GM04503 (cell line): ENCODE measurements at places on chromosomes 5 and 9.

DNA sequence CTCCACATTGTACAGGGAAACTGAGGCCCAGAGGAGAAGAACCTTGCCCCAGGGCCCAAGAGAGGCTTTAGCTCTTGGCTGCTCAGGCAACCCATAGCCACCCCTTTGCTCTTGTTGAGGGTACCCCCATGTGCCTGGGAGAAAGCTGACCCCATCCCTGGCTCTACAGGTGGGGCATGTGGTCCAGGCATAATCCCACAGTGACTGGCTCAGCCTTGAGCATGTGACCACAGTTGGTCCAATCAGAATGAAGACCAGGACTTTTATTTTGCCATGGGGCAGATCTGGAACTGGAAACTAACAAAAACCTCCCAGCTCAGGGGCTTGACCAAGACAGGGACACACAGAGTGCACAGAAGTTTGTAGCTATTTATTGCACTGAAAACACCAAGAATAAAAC is 29.3 kb downstream of the SLC6A7 start:
- DNase-seq, result no peak

- DNase-seq, result no peak
Measured at GRCh38 chr5:78760366-78760765, 111.8 kb upstream of the LHFPL2 start.

DNA sequence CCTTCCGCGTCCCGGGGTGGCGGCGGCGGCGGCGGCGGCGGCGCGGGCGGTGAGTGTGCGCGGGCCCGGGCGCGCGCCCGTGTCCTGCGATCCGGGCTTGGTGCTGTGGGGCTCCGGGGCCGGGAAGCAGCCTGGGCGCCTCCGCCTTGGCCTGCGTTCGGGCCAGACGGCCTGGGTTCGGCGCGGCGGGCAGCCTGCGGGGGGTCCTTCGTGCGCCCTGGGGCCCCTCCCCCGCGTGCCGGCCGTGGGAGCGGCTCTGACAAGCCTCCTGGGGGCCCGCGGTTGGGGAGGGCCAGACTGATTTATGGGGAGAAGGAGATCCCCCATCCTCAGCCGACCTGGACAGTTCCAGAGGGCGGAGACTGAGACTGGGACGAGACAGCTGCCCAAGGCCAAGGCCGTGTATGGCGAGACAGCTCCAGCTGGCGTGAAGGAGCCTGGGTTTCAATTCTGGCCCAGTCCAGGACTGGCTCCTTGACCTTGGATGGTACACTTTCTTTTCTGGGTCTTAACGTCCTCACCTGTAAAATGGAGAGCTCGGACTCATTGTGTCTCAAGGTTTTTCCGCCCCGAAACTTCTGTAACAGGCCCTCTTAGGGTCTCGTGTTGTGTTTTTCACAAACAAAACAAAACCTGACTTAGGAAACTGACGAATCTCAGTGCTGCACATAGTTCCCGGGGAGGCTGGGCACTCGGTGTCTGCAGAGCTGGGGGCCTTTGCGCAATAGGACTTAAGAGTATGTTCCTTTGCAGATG is 603 bp downstream of the TMEM268 start:
- peak; percentile 34 for DNase-seq

DNA sequence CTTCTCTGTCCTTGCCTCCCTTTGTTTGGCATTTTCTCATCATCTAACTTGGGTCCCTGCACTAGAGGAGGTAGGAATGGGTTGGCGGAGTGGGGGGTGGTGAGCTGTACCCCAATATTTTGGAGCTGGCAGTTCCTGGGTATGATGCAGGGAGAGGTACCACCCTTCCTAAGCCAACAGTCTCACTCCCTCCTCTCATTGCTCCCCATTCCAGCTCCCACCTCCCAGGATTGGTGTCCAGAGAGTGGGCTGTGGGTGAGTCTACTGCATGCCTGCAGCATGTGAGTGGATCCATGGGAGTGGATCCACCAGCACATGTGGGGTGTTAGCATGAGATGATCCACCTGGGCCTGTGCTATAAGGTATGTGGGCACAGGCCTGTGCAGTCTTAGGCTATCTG is 22.2 kb upstream of the MYORG start:
- DNase-seq, result no peak

DNA sequence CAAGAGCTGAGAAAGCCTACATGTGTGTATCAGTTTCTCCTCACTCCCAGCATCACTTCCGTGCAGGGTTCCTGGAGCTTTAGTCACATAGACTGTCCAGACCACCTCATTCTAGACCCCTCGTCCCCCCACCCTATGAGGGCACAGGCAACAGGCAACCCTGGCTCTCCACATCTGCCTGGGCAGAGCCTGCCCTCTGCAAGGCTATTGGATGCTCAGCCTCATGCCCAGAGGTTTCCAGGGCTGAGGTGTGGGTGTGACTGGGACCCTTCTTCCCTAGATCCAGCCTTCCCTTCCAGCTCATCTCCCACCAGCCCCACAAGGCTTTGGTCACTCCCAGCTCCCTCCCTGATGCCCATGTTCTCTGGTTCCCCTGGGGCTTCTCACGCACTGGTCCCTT is 161.4 kb downstream of the PAX5 start:
- DNase-seq, result no peak

DNA sequence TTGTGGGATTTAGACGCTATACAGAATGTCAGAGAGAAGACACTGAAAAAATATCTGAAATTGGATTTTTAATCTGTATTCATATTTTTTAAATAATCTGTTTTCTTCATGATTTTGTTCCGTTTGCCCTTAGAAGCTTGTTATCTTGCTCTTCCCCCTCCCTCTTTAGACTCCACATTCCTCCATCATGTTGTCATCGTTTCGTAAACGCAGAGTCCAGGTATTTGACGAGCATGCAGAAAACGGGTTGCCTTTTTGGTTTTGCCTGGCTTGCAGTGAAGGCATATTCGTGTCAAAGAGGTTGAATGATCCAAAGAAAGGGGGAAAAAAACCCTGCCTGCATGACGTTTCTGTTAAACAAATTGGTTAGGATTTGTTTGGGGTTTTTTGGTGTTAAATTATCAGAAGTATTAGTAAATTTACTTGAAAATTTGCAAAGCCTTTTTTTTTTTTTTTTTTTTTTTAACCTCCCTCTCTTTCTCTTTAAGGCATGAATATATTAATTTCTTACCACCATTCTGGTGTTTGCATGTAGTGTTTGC is 2.9 kb downstream of the SPTAN1 start:
- no peak for DNase-seq

DNA sequence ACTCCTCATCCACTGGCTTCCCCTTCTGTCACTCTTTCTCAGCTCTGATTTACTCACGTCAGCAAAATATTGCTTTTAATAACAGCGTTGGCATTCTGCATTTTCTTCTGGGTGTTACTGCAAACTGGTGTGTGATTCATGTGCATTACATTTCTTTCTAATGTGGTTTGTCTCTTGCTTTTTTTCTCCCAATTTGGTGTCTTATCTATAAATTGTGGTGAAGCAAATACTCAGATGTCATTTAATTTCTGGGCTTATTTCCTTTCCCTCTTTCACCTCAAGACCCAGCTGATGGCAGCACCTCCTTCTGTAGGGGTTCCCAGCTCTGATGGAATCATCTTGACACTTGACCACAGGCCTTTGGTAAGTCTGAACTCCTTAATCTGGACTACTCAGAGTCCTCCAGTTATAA is 180.7 kb upstream of the ZNF618 start:
- DNase-seq, result no peak

GRCh38 chr9:22463205-22463604 is 16.6 kb downstream of the DMRTA1 start:
- no peak for DNase-seq

DNA sequence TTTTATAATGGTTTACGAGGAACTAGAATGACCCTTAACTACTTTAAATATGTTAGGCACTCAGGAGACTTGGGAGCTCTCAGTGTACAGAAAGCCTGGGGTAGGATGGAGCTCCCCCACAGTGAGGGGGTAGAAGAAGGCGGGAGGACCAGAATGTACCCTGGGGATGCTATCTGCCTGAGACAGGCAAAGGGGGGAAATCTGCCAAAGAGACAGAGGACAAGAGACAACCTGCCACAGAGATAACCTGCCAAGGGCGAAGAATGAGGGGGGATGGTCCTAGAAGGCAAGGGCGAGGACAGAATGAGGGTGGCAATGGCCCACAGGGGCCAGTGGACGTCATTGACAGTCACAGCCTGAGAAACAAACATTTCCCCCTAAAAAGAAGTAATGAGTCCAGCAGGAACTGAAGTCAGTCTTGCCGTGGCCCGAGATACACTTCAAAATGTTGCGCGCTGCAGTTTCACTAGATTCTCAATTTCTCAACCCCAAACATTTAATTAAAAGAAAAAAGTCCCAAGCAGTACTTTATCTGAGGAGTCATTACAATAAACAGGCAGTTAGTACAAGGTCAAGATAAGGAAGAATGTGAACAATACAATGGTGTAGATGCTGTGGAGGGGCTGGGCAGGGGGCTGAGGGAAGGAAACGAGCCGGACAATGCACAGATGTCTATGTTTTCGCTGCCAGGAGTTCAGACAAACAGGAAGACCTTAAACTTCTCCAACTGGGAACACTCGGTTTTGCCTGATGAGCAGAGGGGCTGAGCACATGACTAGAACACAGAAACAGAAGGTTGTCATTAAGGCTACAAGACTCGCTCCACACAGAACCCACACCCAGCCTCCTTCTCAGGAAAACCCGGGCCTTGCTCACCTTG is 125.0 kb downstream of the LHFPL2 start:
- DNase-seq, result no peak

GRCh38 chr9:98763986-98764745 is 32.2 kb downstream of the ANKS6 start:
- DNase-seq, result no peak

DNA sequence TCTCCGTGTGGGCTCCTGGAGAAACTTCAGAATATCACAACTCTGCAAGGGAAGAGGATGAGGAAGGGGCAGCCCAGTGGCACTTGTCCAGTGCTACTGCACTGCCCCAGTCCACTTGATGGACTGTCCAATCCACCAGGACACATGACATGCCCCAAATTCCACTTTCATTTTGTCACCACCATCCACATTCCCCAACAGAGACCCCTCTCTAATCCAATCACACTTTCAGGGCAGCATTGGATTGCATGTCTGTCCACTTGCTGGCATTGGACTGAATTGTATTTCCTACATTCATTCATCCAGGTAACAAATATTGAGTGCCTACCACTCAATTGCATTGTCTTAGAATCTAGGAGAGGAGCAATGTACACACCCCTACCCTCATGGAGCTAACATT is 14.8 kb downstream of the HBEGF start:
- no peak for DNase-seq

DNA sequence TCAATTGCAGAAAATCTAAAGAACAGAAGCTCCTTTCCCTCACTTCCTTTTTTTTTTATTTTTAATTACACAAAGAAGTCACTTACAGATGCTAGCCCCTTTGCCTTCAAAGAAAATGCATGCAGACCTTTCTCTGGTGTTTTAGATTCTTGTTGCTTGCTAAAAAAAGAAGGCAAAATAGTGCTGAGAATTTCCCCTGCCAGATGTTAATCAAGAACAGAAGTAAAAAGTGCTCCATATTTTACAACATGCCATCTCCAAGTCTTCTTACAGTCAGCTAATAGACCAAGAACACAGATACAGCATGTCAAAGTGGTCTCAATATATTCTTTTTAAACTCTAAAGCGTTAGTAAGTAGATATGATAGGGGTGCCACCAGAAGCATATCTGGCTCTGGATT is 142.8 kb upstream of the RGMB start:
- no peak for DNase-seq

DNA sequence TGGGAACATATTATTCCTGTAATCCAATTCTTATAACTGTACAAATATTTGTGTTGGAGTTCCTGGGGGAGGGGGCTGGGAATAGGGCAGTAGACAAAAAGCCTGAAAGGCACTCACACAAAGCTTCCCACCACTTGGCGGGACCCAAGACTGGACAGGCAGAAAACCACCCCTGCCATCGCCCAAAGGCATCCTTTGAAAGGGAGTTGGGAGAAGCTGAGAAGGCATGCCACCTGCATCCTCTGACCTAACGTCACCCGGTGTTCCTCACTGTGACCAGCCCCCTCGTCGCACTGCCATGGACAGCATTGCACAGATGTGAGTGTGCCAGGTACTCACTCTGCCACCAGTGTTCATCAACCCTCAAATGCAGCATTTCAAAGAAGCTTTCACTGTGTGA is 80.6 kb upstream of the SMIM23 start:
- DNase-seq, result no peak

- DNase-seq, result no peak
Measured at GRCh38 chr5:103532086-103532734, 30.4 kb downstream of the NUDT12 start.

DNA sequence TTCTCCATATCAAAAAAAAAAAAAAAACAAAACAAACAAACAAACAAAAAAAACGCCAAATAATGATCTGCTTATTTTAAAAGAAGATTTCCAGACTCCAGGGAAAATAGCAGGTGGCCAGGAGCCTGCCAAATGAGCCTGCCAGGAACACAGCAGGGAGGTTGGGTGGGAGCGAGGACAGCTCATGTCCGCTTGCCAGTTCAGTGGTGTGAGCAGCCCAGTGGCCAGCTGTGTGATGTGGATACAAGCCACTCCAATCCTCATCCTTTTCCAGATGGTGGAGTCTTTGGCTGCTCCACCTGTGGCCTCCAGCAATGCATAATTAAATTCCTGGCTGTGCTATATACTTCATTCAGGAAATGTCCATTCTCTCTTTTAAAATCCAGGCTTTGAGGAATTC is 1025.1 kb upstream of the C9orf72 start:
- DNase-seq, result no peak
